HT1080 (cell line): ENCODE measurements at places on chromosomes 7 and 10. TPM values are rescaled to one million over a fixed set of nuclear protein-coding genes. Genes with fewer than 3 reads are reported as not detected.

- DNase-seq, result no peak
These were observed 225.3 kb upstream of the PRSS1 start for GRCh38 chr7:142523821-142524460.

- no peak for DNase-seq
These were observed 42.1 kb upstream of the IKZF1 start for GRCh38 chr7:50262446-50262845.

DNA sequence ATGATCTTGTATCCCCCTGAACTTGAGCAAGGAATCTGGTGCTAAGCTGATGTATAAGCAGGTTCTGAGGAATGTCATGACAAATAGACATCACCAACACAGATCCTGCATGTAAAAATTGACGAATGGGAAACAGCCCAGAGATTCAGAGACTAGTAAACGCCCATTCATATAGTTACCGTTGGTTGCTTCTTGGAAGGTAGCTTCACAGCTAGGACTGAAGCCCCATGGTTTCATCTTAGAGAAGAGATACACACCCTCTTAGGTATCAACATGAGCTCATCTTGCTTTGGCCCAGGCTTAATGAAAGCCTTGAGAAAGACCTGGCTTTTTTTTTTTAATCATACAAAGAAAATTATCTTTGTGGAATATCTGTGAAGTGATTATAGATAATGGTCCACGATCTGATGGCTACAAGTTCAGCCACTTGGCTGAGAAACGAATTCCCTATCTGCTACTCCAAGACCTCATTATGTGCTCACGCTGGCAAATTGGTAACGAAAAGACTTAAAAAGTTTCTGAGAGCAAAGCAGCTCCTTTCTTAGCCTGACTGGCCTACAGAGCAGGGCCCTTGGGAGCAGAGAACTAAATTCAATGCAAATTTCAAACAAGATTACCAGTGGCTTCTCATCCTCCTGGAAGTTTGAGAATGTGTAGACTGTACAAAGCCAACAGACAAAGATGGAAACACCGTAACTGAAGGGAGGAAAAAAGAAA is 181.1 kb downstream of the NRP1 start:
- DNase-seq, result no peak

- DNase-seq, result no peak
These were observed 84.9 kb downstream of the MKX start for GRCh38 chr10:27660711-27661110.

- DNase-seq, result no peak
These were observed 282.3 kb downstream of the TWIST1 start for GRCh38 chr7:18835001-18835690.

DNA sequence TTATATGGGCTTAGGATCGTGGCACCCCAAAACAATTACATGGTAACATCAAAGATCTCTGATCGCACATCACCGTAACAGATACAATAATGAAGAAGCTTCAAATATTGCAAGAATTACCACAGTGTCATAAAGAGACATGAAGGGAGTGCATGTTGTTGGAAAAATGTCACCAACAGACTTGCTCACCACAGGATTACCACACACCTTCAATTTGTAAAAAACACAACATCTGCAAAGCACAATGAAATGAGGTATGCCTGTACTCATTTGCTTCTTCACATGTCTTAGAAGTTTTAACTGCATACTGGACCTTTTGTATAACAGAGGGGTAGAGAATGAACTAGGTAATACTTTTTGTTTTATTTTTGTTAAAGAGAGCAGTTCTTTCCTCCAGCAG is 96.6 kb downstream of the TPST1 start:
- no peak for DNase-seq

DNA sequence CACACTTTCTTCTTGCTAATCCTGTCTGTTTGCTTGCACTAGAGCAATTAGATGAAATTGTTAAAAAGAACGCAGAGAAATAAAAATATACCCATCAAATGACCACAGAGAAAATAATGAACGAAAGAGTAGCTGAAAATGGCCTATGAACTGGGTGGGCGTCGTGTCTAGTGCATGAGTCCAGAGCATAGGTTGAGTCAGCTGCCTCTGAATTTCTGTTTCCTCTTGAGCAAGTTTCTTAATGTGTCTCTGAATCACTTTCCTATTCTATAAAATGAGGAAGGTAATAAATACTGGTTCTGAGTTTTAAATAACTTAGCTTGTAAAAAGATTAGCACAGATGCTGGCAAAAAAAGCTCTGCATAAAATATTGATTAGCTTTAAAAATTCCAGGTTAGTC is 75.0 kb downstream of the POM121L12 start:
- DNase-seq, result peak; percentile 15

DNA sequence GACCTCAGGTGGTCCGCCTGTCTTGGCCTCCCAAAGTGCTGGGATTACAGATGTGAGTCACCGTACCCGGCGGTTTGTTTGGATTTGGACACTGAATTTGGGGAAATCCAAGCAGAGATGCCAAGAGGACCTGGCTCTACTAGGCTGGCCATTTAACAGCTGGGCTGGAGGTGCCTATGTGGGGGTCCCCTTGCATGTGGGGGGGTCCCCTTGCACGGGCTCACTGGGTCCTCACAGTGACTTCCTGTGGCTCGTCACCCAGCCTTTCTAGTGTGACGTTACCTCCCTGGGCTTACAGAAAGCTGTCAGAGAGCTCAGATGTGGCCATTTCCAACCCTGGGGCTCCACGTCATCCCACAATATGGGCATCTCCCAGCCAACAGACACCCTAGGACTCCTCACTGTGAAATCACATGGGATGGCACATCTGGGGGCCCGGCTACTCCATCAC is 49.3 kb upstream of the GNA12 start:
- DNase-seq, result no peak

- no peak for DNase-seq
These were observed 46.1 kb downstream of the PROSER2 start for GRCh38 chr10:11869219-11869618.

DNA sequence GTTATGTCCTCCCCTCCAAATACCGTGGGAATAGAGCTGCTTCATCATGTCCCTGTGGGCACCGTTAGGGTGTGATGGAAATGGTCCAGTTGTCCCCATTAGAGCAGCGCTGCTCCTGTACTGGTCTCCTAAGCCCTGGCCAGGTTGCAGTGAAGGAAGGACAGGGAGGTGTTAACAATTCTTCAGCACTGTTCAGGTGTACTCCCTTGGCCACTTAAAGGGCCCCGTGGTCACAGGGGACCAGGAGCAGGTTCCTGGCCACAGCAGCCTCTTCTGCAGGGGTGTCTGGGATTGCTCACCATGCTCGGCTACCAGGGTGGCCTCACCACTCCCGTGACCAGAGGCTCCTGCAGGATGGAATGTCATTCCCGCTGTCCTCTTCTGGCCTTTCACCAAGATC is 65.8 kb downstream of the MINDY4 start:
- no peak for DNase-seq

DNA sequence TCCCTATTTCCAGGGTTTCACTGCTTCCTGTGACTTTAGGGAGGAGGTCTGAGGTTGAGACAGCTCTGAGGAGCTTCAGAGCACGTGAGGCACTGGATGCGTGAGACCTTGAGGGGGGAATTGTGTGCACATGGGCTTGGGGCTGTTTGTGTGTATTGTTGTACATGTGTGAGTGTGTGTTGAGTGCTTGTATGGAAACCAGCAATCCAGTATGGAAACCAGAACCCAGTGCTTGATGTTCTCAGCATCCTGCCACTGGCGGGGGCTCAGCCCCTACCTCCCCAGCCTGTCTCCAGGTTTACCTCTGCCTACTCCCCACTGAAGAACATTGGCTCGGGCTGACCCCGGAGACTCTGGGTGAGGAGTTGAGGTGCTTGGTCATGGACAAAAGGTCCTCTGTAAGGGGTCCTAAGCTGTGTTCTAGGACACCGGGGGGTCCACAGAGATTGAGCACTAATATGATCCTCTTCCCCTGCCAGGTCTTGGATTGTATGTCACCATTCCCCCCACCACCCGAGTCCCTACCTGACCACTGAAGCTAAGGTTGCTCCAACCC is 20.8 kb downstream of the SFTPD start:
- no peak for DNase-seq

- DNase-seq, result no peak
These were observed 255.6 kb upstream of the ADARB2 start for GRCh38 chr10:1992930-1993329.

- DNase-seq, result peak; percentile 29
These were observed 732 bp downstream of the FAM53B start for GRCh38 chr10:124743191-124744101.

The FFAR4 gene
- total RNA-seq, result not detected in 2 replicates

The PDZD7 gene
- total RNA-seq, result 0.80 and 1.6 TPM in 2 replicates

The SPDYE5 gene
- not detected in 2 replicates for total RNA-seq

The PITX3 gene
- not detected in 2 replicates for total RNA-seq

The FGFR2 gene
- total RNA-seq, result 0.07 TPM in 1 of 2 replicates, not detected in the other

The MYH16 gene
- 29.6 and 30.4 TPM in 2 replicates for total RNA-seq
